GOT3 (cell line): ENCODE measurements at places on chromosomes 5 and 9.

DNA sequence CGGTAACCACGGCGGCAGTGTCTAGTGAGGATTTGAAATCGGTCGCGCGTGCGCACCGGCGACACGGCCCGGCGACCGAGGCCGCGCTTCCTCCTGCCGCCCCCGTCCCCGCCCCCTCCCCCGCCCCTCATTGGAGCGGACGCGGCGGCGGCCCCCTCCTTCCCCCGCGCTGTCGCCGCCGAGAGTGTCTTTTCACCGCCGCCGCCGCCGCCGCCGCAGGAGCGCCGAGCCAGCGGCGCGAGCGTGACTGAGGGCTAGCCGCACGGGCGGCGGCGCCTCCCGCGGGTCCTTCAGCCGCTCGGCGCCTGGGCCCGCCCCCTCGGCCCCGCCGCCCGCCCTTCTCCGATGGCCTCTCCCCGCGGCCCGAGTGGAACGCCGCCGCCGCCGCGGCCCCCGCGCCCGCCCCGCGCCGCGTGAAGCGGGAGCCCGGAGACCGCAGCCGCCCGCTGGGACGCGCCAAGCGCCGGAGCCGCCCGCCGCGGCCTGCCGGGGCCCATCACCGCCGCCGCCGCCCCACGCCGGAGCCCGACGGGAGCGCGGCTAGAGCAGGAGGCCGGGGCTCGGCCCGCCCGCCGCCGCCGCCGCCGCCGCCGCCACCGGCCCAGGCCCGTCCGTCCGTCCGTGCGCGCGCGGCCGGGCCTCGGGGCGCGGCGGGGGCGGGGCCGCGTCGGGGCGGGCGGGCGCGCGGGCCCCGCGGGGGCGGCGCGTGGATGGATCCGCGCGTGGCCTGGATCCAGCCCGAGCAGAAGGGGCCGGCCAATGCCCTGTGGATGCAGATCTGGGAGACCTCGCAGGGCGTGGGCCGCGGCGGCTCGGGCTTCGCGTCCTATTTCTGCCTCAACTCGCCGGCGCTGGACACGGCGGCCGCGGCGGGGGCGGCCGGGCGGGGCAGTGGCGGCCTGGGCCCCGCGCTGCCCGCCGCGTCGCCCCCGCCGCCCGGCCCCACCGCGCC, at the start of gene TENT4A:
TENT4A (plus strand) TSS at position 159 of the 952 bp plus-strand sequence; CDS start at position 711, 552 bp downstream.
- no peak for DNase-seq

- no peak for DNase-seq
Measured at GRCh38 chr5:87408204-87408603, 4.5 kb downstream of the CCNH start.

GRCh38 chr5:131999041-131999440, 12.4 kb downstream of the ACSL6 start:
- no peak for DNase-seq

GRCh38 chr5:135715267-135716055, 119.0 kb upstream of the SLC25A48 start:
- DNase-seq, result no peak

GRCh38 chr9:136947955-136948510, 3.0 kb downstream of the C8G start:
- no peak for DNase-seq

DNA sequence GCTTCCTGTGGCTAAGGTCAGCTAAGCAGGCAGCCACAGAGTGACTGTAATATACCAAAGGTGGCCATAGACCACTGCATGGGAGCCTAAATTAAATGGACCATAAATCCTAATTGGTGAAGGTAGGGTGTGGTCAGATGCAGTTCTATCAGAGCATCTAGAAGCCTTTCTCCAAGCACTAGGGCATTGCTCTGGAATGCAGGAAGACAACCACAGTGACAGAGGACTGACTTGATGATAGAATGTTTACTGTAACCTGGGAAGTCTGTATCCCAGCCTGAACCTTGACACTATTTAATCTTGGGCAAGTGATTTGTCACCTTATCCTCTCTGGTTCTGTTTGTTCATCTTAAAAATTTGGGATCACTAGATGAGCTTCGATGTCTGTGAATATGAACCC, 2.3 kb downstream of the FBXO38 start:
- DNase-seq, result no peak

DNA sequence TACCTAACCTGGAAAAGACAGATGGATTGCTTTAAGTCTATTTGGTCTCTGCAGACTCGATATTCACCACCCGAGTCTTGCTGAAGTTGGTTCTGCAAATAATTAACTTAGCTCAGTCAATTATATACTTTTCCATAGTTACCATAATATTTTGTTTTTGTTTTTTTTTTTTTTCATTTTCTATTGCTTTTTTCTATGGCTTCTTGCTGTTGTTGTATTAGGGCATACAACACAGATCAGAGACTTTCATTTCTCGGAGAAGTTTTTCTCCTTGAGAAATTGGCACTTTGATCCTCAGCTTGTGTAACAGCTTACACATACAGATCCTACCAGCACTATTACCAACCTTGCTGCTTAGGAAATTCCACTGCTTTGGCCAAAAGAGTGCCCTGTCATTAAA, 88.0 kb downstream of the GPR21 start:
- DNase-seq, result no peak

- DNase-seq, result no peak
Measured at GRCh38 chr9:95268681-95269080, 48.8 kb downstream of the FANCC start.

- no peak for DNase-seq
Measured at GRCh38 chr9:124268661-124269060, 10.9 kb downstream of the NEK6 start.

- DNase-seq, result no peak
Measured at GRCh38 chr5:133658327-133658726, 46.0 kb upstream of the FSTL4 start.

DNA sequence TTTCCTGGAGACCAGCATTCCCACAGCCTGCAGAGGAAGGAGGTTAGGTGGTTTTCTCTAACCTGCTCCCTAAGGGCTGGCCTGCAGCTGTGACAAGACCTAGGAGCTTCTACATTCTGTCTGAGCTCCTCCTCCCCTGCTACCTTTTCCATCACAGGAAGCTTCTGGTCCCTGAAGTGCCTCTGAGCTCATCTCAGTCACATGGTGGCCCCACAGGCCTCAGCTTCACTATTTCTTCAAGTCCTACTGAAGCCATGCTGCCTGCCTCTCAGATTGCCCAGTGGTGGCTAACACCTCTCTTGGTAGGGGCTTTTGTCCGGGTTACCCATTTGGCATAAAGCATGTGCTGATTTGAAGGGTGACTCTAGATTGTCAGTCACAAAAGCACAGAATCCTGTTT, 259.4 kb downstream of the CRB2 start:
- no peak for DNase-seq

- DNase-seq, result no peak
Measured at GRCh38 chr9:35177520-35177919, 15.7 kb downstream of the UNC13B start.

GRCh38 chr5:146475906-146476305, 28.8 kb downstream of the TCERG1 start:
- DNase-seq, result no peak

DNA sequence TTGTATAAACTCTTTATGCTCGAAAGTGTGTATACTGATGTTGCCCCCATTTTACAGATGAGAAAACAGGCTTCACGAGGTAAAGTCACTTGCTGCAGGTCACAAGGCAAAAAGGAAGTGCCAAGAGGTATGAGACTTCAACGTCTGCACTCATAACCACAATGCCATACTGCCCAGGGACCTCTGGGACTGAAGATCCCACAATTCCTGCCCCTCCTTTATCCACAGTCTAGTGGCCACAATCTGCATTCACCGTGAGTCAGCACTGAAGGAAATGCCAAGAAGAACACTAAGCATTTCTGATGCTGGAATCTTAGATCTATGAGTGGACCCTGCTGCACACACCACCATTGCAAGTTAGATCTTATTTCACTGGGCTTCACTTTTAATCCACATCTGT, 37.3 kb downstream of the MED27 start:
- DNase-seq, result peak; percentile 14

GRCh38 chr9:126704157-126704891, 90.6 kb downstream of the LMX1B start:
- no peak for DNase-seq

- DNase-seq, result no peak
Measured at GRCh38 chr5:1017056-1017455, 8.5 kb downstream of the NKD2 start.

- no peak for DNase-seq
Measured at GRCh38 chr9:18007621-18008020, 428.8 kb downstream of the SH3GL2 start.

DNA sequence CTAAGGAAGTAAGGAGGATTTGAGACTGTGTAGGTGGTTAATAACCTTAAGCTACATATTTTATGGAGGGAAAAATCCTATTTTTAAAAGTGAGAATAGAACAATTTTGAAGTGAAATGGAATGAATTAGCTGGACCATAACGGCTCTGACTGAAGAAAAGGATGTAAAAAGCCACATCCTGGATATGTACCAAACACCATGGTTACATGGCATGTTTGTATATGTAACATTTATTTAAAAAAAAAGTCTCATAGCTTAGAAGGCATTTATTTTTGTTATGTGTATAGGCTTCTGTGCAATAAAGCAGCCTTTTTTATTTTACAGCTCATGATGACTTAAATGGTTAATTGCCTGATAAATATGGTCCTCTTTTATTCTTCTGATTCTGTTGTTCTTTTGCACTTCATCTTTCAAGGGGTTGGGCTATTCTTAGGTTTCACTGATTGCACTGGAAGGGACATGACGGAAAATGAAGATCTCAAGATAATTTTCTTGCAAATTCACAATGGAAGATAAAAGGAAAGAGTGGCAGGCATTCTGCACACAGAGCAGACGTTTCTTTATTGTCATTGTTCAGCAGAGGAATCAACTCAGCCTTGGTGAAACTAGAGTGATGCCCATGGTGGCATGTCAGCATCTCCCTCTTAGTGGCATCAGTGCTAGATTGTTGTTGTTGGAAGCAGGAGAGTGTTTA, 63.1 kb downstream of the DOCK8 start:
- no peak for DNase-seq

- DNase-seq, result no peak
Measured at GRCh38 chr5:175521313-175521833, 43.0 kb downstream of the SFXN1 start.
